Fibroblast of gingiva (primary cell): ENCODE measurements at places on chromosomes 4 and X.

- DNase-seq = no peak
Measured at GRCh38 chr4:6473264-6474052, 1.0 kb upstream of the PPP2R2C start.

- no peak for DNase-seq
Measured at GRCh38 chr4:163495900-163496299, 1.4 kb downstream of the TMA16 start.

DNA sequence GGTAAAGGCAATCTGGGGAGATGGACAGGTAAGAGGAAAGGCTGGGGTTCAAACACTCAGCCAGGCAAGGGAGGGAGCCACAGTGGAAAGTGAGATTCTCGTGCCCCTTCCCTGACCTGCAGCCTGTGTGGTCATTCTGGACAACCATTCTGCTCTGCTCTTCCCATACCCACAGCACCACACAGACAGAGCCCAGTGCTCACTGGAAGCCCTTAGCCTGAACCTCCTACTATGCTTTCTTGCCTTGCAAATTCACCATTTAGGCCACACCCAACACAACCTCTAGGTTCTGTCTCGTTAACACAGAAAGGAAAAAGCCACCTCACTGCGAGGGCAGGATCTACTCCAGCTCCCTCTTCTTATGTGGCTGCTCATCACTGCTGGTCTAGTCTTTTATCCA, 92.7 kb downstream of the SHISA3 start:
- no peak for DNase-seq

DNA sequence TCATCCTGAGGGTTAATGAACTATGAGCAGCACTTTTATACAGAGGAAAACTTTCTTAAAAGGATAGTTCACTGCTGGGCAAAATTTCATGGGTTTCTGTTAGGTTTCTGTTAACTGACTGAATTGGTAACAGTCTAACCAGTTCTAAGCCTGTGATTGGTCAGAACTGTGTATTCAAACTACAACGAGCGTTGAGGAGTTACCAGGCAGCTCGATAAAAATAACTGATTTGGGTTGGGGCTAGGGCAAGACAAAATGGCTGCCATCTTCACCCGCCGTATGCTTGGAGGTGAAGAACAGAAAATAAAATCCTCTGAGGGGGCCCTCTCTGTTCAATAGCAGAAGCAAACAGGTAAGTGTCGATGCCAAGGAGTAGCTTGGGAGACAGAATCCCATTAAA, 22.0 kb downstream of the FAM133A start:
- DNase-seq = no peak

GRCh38 chr4:55635741-55636655, at the start of gene NMU:
Gene NMU (minus strand): TSS chr4:55636298. CDS start chr4:55636192, 106 bp downstream.
- no peak for DNase-seq

DNA sequence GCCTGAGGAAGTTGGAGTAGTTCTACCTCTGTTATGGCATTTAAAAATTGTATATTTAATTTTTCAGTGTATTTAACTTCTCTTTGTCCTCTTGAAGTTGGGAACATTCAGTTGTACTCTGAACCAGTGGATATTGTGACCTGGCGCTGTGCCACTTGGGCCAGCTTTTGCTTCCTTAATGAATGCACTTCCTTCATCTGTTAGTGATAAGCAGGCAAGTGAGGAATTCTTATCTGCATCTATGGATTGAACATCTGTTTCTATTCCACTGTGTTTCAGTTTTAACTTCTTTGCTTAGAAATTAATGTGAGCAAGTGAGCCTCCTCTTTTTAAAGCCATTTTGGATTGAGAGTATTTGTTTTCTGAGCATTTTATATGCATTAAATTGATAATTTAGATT, 128.3 kb downstream of the UCHL1 start:
- DNase-seq = no peak

DNA sequence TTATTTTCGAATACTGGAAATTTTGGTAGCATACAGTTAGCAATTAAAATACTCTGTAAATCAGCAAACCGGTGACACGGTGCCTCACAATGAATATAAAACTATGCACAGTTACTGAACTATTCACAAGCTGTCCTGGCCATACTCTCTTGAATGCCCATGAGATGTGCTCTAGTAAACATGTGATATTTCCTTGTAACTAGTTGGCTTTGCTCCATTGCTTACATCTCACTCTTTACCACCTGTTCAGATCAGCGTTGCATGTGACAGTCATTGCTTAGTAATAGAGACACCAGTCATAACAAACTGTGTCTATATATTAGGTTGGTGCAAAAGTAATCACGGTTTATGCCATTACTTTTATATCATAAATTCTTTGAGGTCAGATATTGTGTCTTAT, 897.9 kb upstream of the FTHL17 start:
- DNase-seq = no peak

- no peak for DNase-seq
Measured at GRCh38 chr4:11720292-11720691, 291.6 kb upstream of the HS3ST1 start.

DNA sequence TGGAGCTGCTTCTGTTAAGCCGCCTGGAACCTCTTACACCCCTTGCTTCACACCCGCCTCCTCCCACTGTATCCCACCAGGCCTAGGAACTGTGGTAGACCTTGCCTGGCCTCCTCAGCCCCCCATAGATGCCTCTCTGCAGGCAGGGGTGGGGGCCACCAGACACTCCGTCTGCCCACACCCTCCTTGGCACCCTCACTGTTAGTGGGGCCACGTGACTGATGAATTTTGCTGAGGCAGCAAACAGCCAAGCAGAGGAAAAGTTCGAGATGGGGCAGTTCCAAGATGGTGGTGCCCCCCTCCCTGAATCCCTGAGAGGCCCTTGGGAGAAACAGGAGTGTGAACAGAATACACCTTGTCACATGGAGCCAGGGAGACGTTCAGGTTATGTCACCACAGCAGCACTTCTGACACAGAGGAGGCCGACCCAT, 41.2 kb upstream of the C4orf50 start:
- no peak for DNase-seq

DNA sequence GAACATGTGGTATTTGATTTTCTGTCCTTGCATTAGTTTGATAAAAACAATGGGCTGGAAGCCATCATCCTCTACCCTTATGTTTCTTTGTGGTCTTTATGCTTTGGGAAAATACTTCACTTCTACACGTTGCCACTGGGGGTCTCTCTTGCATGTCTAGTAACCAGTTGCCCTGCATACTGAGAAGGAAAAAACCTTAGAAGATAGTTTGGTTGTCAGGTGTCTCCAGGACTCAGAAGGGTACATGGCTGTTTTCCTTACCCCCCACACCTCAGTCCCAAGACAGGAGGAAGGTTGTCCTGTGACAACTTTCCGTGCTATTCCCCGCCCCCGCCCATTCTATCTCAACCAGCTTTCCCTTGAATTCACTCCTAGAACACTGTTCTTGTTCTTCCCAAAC, 62.1 kb upstream of the LANCL3 start:
- DNase-seq = no peak

DNA sequence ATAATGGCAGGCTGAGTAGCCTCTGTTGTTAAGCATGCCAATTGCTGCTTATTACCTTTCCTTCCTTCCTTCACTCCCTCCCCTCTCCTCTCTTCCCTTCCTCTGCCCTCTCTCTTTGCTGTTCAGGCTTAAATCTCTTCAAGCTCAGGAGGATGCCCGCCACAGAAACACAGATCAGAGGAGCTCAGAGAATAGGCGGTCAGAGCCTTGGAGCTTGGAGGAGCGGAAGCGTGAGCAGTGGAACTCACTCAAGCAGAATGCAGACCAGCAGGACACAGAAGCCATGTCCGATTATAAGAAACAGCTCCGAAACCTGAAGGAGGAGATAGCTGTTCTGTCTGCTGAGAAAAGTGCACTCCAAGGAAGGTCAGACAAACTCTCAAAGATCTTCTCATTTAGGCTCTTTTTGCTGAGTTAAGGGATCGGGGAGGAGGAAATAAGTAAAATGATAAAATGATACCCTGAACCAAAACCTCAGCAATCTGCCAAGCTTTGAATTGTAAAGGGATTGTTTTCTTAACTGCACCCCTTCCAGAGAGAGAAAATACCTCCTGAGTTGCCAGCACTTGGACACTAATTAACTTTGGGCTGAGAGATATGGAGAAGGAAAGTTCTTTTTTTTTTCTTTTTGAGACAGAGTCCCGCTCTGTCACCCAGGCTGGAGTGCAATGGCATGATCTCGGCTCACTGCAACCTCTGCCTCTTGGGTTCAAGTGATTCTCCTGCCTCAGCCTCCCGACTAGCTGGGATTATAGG, 20.9 kb downstream of the SPATA18 start:
- no peak for DNase-seq

- DNase-seq = no peak
Measured at GRCh38 chr4:41545238-41545637, 7.3 kb downstream of the LIMCH1 start.

- DNase-seq = peak; percentile 2
Measured at GRCh38 chrX:23885803-23886202, 21.9 kb downstream of the APOO start.

DNA sequence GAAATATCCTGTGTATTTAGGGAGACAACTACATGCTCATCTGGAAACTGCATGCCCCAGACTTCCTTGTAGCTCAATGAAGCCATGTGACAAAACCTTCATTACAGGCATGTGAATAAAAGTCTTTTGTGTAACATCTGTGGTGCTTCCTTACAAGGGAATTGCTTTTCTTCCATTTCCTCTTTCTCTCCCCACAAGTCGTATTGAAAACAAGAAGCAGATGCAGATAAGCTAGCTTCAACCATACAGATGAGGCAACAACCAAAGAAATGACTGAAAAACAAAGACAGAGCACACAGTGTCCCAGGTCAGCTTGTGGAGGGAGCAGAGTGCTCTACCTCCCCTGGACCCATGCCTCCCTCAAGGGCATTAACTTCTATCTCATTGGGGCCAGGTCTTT, 115.8 kb upstream of the INPP4B start:
- no peak for DNase-seq

DNA sequence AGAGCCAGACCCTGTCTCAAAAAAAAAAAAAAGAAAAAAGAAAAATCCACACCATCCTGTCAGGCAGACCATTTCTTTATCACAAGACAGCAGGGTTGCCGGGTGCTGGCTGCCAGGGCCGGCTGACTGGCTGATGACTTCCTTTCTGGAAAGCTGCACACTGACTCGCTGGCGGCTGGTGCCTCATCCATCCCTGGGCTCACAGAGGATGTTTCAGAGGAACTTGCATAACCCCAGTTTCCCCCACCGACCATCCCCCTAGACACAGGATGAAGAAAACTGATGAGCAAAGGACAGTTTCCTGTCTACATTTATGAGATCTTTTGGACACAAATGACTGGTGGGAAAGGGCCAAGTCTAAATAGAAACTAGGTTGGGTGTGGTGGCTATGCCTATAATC, 14.1 kb downstream of the HPSE start:
- peak; percentile 13 for DNase-seq

- no peak for DNase-seq
Measured at GRCh38 chr4:25889589-25890503, 24.2 kb upstream of the SMIM20 start.

DNA sequence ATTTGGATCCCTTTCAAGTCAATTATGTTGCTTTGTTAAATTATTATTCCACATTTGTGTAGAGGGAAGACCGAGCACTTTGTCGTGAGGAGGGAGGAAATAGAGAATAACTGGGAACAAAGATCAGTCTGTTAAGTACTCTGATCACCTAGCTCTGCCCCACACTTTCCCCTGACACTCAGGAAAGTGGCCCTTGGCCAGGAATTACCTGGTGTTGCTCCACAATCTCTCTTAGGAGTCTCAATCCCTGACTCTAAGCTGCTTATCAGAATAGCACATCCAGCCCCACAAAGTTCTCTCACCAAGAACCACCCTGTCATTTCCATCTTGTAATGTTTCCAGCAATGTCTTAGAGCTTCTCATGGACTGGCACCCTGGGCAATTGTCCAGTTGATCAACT, 83.8 kb upstream of the BMPR1B start:
- DNase-seq = no peak

DNA sequence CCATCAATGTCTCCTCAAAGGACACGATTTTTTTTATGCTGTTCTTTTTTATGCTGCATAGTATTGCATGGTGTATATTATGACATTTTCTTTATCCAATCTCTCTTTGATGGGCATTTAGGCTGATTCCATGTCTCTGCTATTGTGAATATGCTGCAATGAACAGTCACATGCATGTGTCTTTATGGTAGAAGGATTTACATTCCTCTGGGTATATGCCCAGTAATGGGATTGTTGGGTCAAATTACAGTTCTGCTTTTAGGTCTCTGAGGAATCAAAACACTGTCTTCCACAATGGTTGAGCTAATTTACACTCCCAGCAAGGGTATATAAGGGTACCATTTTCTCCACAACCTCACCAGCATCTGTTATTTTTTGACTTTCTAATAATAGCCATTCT, 113.9 kb downstream of the GRIA3 start:
- peak; percentile 0 for DNase-seq

- DNase-seq = no peak
Measured at GRCh38 chr4:36256398-36256891, 12.1 kb upstream of the ARAP2 start.

DNA sequence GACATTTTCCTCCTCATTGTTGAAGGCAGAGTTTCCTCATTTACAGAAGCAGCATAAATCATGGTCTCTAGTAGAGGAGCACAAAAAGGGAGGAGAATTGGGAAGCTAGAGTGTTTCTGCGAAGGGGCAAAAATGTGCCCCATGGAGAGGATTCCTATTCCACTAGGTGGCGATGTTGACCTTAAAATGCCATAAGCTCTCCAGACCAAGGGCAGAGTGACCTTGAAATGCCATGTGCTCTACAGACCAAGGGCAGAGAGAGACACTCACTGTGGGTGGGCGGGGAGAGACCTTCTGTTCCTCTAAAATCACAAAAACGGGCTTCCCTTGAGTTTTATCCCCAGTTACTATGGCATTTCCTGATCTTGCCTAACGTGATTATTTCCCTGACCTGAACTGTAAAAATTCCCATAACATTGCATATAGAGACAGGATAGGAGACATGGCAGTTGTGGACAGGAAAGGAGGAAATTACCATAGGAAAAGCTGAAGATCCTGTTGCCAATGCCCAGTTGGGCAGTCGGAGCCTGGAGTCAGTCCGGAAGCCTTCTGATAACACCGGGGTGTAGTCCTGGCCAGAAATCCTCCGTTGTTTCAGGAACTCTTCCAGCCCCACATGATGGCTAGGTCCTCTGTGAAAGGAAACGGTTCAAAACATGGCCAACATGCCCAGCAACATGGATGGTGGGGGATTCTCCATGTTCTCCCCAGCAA, 567.7 kb downstream of the MAGEB5 start:
- DNase-seq = peak; percentile 34

- peak; percentile 33 for DNase-seq
Measured at GRCh38 chr4:25813448-25814106, 49.2 kb downstream of the SEL1L3 start.

GRCh38 chr4:73139991-73140390, 70.5 kb upstream of the COX18 start:
- no peak for DNase-seq

DNA sequence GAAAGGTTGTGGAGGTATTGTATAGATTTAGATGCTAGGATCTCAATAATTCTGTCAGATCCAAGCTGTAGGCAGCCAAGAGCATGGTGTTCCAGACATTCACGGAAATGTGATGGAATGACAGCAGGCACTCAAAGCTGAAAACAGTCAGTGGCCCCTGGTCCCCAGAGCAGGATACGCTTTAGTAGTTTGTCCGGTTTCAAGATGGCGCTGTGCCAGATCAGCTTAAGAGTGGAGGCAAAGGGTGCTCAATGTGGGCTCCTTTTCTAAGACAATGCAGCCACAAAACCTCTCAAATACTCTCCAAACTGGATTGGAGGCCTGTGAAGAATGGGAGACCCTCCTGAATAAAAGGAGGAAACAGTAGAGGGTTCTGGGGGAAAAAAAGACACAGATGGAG, 291.2 kb upstream of the HS3ST1 start:
- no peak for DNase-seq
